Activated T-cell treated with anti-CD3 and anti-CD28 coated beads for 4 hours (primary cell): ENCODE measurements at places on chromosomes 3 and 15.
A peak's percentile ranks its signal among the peaks of the same experiment; 100 is the strongest.

GRCh38 chr3:122755491-122755890 lies 38.1 kb downstream of the HSPBAP1 start:
- DNase-seq: no peak

DNA sequence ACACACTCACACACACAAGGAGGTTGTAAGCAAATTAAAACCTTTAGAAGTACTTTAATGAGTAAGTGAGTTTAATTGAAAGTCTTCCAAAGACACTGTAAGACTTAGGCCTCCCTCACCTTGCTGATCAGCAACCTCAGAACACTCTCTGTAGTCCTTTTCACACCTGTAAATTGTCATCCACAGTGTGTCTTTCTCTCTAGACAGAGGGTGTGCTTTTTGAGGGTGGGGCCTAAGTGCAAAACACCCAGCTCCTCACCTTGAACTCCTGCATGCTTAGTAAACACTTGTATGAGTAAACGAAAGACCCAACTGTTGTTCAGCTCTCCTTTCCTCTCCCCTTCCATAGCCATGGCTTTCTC lies 183.2 kb upstream of the IL12A start:
- DNase-seq: no peak

GRCh38 chr3:155053756-155054155 lies 26.4 kb upstream of the MME start:
- no peak for DNase-seq

- no peak for DNase-seq
These were observed 232.3 kb upstream of the STAC start for GRCh38 chr3:36147934-36148558.

DNA sequence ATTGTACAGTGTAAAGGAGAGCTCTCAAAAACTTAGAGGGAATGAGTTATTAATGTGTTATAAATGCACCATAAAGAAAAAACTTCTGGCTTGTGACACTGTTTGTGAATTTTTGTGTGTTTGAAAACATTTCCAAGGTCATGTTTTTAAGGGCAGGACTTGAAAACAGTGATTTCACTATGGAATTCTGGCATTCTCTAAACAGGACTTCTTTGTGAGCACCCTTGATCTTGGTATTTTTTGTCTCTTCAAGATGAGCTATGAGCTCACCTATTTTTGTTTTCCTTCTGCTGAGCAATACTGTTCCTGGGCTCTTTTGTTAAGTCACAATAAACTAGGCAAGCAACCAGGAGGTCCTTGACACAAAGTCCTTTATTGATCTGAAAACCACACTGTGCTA lies 284.4 kb downstream of the RBMS3 start:
- no peak for DNase-seq

DNA sequence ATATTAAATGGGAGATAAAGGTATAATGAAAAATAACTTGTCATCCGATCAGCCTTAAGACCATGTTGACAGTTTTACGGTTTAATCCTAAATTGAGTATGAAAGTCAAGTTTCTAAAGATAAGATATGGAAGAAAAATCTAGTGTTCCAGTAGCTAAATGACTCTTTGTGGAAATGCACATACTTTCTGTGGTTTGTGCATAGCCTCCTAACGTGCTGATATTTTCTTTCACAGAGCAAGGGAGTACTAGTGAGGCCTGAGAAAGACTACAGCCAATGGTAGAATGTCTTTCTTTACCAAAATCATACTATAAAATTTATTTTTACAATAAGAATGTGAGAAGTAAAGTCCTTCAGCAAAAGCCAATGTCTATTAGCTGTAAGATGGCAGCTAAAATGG lies 430.6 kb upstream of the RGMA start:
- no peak for DNase-seq

DNA sequence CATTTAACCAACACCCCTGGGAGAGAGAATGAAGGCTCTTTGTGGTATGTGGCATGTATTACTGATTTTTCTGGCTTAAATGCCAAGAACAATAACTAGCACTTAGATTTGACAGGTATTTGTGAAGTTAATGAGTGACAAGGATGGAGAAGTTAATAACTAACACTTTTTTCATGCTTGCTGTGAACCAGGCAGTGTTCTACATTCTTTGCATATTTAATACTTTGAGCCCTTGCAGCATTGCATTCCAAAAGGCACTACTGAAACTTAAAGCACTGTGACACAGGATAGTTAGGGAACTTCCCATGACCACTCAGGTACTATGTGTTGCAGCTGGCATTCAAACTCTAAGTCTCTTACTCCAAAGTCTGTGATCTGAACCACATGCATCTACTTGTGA lies 650.6 kb downstream of the ZPLD1 start:
- DNase-seq: no peak

GRCh38 chr3:171044384-171044783 lies 17.9 kb upstream of the SLC2A2 start:
- no peak for DNase-seq

GRCh38 chr15:71549091-71549490 lies 261.3 kb upstream of the NR2E3 start:
- no peak for DNase-seq

GRCh38 chr3:101828691-101829436 lies 20.4 kb upstream of the NFKBIZ start:
- peak; percentile 26 for DNase-seq

DNA sequence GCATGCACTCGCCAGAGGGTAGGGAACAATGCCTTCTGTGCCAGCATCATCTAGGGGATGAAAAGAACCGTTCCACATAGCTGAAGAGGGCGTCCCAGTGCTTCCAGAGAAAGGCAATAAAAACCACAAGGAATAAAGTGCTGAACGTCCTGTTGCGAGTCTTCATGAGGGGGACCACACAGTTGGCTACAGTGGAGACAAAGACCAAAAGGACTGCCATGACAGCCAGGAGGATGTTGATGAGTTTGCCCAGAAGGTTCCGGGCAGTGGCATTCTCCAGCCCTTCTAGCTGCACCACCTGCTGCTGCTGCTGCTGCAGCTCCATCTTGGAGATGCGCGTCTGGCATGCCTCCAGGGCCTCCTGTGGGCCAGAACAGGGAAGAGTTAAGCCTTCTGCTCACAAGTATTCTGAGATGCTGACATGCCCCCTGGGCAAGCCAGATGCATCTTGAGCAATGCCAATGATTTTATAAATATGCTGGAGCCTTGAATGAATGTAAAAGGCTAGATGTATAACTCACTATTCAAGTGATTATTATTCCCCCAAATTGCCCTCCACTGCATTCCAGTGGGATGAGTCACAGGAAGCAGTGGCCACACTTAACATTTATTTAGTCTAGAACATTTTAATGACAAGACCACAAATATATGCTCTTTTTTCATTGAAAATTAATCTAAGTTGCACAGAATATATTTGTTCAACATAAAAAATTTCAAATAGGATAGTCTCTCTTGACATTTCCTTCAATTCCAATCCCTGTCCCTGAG lies 45.1 kb upstream of the PLXND1 start:
- DNase-seq: no peak

- DNase-seq: no peak
These were observed 218.1 kb downstream of the NAALADL2 start for GRCh38 chr3:175077216-175077615.

DNA sequence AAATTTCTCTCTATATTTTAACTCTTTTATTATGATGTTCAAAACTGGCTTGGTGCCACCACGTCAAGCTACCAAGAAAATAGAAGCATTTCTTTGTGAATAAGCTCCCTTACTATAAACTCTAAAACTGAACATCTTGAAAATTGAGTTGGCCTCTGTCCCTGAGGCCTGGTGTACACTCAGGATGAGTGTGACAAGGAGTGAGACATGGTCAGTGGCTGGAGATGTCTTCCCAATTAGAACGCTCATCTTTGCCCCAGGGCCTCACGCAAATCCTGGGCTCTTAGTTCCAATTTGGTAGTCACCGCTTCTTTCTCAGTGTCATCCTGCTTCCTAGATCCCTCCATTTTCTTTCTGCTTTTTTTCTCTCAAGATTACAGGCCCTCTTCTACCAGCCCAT lies 26.2 kb downstream of the SLC2A2 start:
- DNase-seq: no peak

GRCh38 chr15:44243829-44244228 lies 44.7 kb upstream of the GOLM2 start:
- DNase-seq: no peak

- no peak for DNase-seq
These were observed 13.9 kb downstream of the MEX3B start for GRCh38 chr15:82031871-82032270.

- DNase-seq: no peak
These were observed 21.3 kb downstream of the IGF1R start for GRCh38 chr15:98669638-98670037.

GRCh38 chr3:124281453-124282316 lies 289.8 kb upstream of the ROPN1 start:
- DNase-seq: no peak

DNA sequence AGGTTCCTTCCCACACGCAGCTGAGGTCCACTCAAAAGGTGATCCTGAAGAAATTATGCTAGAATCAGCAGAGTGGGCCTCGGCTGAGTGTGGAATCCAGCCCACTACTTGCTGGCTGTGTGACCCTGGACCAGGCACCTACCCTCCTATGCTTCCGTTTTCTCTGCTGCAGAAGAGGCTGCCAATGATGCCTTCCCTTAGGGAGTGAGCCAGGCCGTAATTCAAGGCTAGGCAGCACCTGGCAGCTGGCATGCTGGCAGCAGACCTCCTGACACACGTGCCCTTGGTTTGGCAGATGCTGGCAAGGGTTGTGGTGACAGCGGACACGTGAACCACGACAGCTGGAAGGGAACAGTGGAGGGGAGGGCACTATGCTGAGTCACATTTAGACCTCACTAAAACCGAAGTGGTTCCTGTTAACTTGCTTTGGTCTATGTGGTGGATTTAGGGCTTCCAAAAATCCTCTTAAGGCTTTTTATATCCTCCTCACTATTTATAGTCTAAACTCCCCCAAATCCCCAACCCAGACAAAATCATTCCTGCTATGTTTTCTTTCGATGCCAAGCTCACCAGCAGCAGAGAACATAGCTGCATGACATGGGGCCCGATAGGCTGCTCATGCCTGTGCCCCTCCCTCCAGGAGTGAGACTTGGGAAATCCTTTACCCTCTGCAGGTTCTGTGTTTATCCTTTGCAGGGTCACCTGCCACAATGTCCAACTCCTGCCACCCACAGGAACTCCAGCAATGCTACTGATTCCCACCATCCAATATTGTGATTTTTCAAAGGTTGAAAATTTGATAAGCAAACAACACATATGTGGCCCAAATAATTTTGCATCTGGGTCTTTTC lies 10.6 kb upstream of the PCSK6 start:
- DNase-seq: no peak

- no peak for DNase-seq
These were observed 186.0 kb downstream of the NLGN1 start for GRCh38 chr3:173583496-173583895.

GRCh38 chr3:2198776-2199279 lies 100.2 kb downstream of the CNTN4 start:
- no peak for DNase-seq

DNA sequence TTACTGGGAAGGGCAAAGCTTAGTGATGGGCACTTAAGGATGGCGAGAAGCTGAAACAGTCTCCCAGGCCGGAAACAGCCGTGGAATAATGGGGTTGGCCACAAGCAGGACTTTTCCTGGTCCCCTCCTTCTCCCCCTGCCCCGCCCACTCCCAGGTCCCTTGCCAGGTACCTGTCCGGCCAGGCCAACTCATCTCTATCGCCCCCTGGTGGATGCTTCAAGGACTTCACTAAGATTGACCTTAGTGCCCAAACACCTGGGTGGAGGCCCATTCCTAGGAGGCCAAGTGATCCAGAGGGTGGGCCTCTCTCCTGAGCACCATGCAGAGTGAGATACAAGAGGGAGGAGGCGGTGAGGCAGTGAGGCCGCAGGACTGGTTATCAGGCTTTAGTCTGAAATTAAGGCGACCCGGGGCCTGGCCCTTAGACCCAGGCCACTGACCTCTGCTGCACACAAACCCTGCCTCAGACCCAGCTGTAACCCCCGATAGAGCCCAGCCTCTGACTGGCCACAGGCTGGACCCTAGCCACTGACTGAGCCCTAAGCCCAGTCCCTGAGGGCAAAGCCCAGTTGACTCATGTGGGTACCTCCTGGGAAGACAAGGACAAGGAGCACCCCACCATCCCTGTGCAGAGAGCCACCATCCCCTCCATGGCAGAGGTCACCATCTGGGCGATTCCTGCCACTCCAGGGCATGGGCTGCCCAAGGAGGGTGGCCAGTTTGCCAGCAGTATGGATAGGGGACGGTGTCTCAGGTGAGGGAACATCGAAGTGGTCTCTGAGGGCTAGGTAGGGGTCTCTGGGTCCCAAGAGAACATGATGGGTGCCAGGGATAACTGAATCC lies 37.6 kb downstream of the VIPR1 start:
- DNase-seq: peak; percentile 50

- no peak for DNase-seq
These were observed 10.5 kb downstream of the LRRK1 start for GRCh38 chr15:100929641-100930042.
